ENCODE measurements at places on chromosomes 3 and 15.

DNA sequence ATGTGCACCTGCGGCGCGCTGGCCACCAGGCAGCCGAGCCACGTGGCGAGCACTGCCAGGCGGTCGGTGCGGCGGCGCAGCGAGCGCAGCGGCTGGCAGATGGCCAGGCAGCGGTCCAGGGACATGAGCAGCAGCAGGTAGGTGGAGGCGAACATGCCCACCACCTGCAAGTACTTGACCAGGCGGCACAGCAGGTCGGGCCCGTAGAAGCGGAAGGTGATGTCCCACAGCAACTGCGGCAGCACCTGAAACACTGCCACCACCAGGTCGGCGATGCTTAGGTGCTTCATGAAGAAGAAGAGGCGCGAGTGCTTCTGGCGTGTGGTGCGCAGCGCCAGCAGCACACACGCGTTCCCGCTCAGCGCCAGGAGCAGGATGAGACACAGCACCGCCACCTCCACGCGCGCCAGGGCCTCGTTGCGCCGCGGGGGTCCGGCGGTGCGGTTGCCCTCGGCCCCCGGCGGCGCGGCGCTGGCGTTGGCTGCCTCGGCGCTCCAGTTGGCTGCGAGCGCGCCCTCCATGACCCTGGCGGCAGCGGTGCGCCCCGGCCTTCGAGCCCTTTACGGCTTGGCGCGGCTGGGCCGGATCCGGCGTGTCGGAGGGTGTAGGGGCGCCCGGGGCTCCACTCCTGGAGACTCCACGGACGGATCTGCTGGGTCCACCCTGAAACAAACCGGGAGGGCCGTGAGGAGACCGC is 1.6 kb downstream of the OXTR start:
- peak; percentile 71 for DNase-seq

GRCh38 chr3:31240466-31240865 is 292.3 kb upstream of the STT3B start:
- no peak for DNase-seq

DNA sequence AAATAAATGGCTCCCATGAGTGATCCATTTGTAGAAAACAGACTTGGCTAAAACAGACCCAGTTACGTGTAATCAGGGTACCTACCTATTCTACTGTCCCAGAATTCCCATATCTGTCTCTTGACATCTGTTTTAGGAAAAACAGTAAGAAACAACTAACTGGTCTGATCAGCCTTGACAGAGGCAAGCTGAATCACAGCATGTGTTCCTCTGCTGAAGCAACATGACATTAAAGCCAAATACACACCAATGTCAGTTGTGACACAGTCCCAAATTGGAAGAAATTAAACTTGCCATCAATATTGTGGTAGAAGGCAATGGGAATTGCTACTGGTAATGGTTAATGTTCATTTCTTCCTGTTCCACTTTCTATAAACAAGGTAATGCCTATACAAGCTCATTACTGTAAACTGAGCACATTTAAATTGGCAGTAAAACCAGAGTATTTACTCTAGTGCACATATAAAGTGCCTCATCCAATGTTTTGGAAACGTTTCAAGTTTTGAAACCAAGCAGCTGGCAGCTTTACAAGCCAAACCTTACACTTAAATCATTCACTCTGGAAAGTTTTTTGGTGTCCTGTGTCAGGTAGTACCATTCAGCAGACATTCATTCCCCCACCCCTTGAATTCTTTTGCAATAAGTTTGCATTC is 27.0 kb downstream of the ALDH1A2 start:
- DNase-seq = peak; percentile 84

- no peak for DNase-seq
Observed at GRCh38 chr3:39188271-39189149, 3.9 kb downstream of the XIRP1 start.

DNA sequence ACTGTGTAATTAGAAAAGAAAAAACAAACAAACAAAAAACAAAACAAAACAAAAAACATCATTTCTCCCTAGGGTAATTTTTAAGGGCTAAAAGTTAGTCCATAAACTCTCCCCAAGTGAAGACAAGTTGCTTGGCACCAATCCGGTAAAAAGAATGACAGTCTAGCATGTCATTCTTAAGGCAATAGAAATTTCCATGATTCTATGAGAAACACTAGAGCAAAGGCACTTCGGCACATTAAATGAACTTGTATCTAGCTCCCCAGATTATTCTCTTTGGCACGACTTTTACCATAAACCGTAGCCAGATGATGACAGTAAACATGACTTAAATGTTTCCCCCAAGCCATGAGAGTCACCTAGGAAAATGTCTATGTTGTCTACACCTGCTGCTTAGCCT is 10.1 kb downstream of the COL8A1 start:
- no peak for DNase-seq

GRCh38 chr15:36468746-36469145 is 110.7 kb upstream of the CDIN1 start:
- DNase-seq = peak; percentile 96

GRCh38 chr15:78120523-78120922 is 10.7 kb downstream of the CIB2 start:
- DNase-seq = no peak

GRCh38 chr3:47890828-47891612 is 88.1 kb downstream of the DHX30 start:
- DNase-seq = no peak

DNA sequence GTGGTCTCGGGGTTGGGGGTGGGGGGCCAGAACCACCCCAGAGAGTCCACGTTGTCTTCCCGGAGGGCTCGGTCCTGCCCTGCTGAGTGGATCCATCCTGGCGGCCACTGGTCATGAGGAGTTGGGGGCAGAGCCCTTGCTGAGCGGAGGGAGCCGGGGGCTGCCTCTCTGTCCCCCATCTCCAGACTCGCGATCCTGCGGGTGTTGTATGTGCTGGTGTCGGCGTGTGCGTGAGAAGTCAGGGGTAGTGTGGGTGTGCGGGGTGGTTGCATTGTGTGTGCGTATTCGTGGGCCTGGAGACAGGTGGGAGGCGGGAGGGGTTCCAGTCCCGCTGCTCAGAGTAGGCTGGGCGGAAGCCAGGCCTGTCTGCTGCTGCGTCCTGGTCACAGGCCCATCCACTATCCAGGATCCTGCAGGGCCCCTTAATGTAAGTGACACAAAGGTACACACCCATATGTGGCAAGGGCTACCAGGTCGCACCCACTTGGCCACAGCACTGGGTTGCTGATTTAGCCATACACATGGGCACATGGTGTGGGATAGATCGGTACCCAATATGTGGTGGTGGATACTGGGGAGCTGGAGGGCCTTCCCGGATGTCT is 30.7 kb downstream of the NBEAL2 start:
- no peak for DNase-seq

DNA sequence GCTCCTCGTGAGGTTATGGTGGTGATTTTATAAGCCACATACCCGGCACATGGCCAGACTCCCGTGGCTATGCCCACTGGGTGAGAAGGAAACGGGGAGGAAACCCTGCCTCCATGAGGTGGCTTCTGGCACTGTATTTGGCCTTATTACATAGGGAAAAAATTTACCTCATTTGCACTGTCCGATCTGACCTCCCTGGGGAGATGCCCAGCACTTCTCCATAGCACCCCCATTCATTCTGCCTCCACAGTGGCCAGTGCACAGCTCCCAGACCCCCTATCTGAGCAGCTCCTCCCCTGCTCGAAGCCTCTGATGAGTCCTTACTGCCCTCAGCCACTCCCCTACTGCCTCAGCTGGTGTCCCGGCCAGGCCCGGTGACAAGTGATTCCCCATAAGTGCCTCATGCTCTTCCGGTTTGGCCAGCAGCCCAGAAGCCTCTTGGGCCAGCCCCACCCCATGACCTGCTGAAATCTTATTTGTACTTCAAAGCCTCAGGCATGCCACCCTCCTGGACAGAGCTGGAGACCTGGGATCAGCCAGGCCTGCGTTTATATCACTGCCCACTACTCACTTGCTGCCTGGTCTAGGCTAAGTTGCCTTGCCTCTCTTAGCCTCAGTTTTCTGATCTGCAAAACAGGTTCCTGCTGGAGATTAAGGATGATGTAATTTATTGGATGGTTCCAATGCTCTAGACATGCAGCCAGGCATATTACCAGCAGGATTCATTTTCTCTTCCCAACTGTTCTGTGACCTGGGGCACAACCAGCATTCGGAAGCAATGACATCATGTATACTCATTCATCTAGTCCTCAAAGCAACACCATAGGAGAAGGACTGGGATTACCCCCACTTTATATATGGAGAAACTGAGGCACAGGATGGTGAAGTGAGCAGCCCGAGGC is 30.6 kb upstream of the SLC6A6 start:
- DNase-seq = peak; percentile 52

DNA sequence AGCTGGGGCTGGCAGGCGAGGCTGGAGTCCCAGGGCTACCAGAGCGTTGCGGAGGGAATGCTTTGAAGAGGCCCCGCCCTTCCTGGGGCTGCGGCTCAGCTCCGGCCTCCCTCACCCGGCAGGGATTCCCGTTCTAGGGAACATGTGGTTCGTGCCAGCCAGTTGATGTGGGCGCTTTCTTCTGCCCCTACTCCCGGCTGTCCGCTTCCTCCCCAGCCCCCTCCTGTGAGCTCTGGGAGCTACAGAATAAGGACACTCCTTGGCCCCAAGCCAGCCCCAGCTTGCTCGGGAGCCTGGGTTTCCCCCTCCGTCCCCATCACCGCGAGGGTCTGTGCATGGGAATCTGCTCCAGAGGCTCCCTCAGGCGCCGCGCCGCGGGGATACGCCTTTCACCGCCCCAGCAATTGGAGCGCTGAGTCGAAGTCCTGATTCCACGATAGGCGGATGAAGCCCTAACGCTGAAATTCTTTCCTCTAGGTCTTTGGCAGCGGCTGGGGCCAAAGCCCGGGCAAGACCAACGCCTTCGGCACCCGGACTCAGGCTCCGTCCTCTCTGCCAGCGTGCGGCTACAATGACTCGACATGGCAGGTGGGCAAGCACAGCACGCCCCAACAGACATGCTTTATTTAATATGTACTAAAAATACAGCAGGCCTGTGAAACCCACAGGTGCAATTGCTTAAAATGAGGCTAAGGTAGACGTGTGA is 69.5 kb downstream of the KLF15 start:
- DNase-seq = peak; percentile 37

DNA sequence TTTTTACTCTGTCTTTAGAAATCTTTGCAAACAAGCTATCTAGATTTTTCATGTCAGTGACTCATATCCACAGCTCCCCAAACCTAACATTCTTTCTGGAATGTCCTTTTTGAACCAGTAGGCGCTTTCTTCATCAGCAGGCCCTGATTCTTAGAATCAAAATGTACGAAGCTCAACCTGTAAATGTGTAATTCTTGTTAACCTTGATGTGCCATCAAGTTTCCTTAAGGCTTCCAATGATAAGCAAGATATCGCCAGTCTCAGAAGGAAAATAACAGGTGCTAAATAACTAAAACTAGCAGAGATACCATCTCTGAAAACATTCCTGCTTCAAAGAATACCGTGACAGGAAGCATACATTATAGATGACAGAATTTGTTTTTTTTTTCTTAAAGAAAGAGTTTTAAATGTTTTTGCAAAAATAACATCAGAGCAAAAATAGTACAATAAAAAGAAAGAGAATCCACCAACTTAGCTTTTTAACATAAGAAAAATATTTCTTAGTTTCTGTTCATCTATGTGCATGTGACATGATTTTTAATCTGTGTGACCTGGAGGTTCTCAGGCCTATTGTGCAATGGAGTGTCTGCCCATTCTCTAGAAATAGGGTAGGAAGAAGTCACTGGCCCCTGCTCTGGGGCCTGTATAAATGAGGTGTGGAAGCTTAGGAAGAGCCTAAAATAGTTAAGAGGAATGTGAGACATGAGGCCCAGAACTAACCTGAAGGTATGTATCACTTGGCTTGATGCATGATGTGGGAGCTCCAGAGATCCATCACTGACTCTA is 14.7 kb upstream of the SECISBP2L start:
- no peak for DNase-seq

- no peak for DNase-seq
Observed at GRCh38 chr15:41911691-41912345, 18.0 kb upstream of the SPTBN5 start.

DNA sequence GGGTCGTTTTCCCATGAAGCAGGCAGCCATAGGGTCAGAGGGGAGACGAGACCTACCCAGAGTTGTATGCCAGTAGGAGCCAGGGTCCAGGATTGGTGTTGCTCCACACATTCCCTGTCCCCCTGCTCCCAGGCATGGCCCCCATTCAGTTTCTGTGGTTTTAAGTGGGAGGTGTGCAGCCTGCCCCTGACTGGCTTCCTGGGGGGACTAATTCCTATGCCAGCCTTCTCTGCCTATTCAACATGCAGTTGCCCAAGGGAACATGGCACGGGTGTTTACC is 126.3 kb downstream of the EEFSEC start:
- DNase-seq = no peak

- DNase-seq = no peak
Observed at GRCh38 chr3:168251371-168251770, 155.6 kb upstream of the GOLIM4 start.

DNA sequence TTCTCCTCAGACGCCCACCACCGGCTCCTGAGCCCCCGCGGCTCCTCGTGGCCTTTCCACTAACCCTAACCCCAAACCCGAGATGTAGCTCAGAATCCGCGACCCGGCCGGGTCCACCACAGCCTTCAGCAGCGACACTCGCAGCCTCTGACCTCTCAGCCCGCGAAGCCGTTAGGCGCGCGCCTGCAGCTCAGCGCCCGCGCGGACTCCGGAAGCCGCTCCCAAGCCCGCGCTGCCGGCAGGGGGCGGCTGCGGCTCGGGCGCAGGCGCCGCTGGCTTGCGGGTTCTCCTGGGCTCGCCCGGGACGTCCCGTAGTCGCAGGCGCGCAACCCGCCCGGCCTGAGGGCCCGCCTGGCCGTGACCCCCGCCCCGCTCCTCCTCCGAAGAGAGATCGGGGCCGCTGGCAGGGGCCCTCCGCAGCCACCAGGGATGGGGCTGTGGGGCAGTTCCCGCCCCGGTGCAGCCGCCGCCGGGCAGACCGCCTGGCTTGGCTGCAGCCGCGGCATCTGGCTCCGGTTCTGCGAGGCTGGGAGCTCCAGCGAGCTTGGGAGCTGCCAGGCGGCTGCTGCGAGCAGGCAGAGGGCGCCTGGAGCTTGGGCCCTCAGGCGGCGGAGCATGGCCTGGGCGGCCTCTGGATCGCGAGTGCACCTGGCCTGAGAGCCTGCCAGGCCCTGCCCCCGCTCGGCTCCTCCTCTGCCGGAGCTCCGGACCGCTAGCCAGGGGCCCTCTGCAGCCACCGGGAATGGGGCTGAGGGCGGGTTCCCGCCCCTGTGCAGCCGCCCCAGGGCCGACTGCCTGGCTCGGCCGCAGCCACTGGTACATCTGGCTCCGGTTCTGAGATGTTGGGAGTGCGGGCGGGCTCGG is 120.7 kb downstream of the LMLN start:
- peak; percentile 70 for DNase-seq

DNA sequence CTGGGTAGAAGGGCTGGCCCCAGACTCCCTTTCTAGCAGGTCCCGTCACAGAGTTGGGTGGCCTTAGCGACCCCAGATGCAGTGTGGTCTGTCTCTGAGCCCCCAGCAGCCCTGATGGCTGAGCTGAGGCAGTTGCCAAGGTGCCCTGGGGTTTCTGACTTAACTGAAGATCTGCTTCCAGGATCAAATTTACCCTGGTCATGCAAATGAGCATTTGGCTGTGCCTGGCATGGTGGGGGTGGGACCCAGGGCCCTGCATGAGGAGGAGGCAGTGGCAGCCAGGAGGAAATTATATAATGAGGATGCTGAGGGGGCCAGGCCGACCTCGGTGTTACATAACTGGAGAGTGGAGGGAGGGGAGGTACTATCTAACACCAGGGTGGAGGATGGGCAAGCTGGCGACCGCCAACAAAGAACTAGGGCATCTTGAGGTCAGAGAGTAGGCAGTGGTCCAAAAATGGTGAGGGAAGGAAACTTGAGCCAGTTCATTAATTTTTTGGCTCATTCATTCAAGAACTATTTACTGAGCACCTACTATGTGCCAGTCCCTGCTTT is 16.4 kb downstream of the PLEKHO2 start:
- DNase-seq = no peak
